ENCODE measurements at places on chromosomes 1 and 21.

DNA sequence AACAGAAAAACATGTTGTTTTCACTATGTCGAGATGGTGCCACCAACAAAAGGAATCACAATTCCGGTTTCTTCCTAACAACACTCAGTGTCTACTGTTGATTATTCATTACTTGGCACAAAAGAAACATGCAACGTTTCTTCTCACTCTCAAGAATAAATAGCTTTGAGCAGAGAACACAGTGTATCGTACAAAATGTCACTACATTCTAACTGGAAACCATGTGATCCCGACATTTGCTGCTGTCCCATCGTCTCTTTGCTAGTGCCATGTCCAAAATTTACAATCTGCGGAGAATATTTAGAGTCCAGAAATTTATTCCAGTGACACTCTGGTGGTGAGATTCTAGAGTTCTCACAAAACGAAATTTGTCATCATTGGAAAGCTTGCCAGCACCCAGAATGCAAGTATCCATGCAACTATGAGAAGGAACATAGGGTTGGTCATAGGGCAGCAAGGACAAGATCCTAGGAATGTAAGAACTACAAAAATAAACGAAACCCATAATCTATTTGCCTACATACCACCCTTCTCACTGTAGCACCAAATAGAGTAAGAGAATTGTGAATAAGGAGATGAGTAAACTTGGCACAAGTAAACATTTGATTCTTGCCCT, 505.1 kb downstream of the LTN1 start:
- DNase-seq = no peak

- no peak for DNase-seq
These were observed 7.2 kb upstream of the GUCA2A start for GRCh38 chr1:42171679-42172266.

GRCh38 chr21:45281411-45282282, 6.0 kb downstream of the POFUT2 start:
- peak; percentile 56 for DNase-seq

GRCh38 chr1:111099289-111099688, 40.6 kb downstream of the DRAM2 start:
- no peak for DNase-seq

GRCh38 chr1:32485554-32486255, 20.8 kb downstream of the ZBTB8B start:
- peak; percentile 35 for DNase-seq

DNA sequence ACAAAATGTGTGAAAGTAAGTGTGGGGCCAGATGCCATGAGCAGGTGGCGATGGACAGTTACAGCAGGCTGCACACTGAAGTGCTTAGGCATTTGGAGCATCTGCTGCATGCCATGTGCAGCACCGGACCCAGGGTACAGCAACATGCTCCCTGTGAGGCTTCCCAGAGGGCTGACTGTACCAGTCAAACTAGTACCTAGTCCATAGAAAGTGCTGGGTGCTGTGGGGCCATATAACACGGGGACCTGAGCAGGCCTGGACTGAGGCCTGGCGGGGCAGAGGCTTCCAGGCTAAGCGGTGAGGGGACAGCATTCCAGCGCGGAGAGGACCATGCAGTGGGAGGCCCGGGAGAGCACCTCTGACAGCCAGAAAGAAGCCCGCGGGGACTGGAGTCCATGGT, 29.9 kb upstream of the PKP1 start:
- no peak for DNase-seq

DNA sequence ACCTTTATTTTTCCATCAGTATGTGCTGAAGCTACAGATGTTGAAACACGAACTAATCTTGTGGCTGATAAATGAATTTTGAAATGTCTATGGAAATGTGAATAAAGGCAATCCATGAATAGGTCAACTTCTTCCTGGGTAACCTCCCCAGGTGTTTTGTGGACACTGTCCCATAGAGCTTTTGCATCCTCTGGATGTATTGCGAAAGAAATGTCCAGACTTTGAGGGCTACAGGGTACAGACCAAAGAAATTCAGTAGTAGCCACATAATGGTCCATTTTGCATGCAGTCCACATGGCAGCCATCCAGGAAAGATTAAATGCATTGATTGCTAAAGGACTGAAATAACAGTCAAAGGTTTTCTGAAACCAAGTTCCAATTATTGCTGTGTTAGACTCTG, 21.5 kb upstream of the DARS2 start:
- DNase-seq = no peak

GRCh38 chr1:156438278-156438987, 62.1 kb downstream of the MEF2D start:
- no peak for DNase-seq

- no peak for DNase-seq
These were observed 16.2 kb upstream of the ACTN2 start for GRCh38 chr1:236670060-236670459.

DNA sequence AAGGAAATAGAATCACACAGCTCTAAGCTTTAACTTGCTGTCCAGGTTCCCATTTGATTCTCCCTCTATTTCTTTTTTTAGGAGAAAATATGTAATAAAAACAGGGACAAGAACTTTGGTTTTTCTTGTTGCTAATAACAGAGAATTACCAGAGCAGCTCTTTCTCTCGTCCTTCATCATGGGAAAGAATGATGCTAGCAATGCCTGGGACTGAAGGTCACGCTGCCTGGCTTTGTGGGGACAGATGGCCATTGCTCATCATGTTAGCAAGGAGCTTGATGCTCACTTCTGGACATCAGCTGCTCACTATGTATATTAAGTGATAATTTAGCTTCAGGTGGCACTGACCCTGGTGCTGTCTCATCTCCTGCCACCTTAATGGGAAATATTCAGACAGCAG, 77.3 kb upstream of the AKT3 start:
- no peak for DNase-seq

- no peak for DNase-seq
These were observed 414.0 kb downstream of the PRDM2 start for GRCh38 chr1:14113841-14114567.

- no peak for DNase-seq
These were observed 111.4 kb upstream of the VANGL1 start for GRCh38 chr1:115530407-115530806.

GRCh38 chr1:42979896-42980800, 21.5 kb upstream of the SLC2A1 start:
- DNase-seq = no peak

GRCh38 chr1:241606544-241606943, 33.6 kb downstream of the CHML start:
- no peak for DNase-seq

GRCh38 chr1:168112673-168113305, 23.9 kb downstream of the GPR161 start:
- DNase-seq = peak; percentile 74

DNA sequence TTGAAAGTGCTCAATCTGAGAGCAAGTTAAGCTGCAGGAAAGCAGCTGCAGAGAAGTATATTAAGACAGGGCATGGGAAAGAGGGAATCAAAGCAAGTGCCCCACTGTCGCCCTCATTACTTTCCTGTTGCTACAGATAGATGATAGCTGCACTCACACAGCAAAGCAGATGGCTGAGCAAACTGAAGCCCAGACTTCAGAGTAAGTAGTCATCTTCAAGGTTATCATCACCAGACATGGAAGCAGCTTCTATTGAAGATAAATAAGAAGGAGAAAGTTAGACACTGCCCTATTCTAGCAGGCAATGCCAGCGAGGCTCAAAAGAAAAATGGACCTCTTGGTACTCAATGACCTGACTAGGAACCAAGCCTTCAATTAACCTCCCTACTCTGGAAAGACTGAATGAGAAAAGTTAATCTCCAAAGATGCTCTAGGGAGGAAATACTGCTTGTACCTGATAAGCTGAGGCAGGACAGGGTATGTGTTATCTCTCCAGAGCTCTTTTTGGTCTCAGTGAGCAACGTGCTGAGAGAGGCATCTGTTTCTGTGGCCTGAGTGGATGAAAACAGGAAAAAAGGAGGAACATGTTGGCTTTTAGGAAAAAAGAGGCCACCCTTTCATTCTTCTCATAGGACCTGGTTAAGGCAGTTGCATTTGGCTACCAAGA, 11.1 kb upstream of the MRPL9 start:
- no peak for DNase-seq

DNA sequence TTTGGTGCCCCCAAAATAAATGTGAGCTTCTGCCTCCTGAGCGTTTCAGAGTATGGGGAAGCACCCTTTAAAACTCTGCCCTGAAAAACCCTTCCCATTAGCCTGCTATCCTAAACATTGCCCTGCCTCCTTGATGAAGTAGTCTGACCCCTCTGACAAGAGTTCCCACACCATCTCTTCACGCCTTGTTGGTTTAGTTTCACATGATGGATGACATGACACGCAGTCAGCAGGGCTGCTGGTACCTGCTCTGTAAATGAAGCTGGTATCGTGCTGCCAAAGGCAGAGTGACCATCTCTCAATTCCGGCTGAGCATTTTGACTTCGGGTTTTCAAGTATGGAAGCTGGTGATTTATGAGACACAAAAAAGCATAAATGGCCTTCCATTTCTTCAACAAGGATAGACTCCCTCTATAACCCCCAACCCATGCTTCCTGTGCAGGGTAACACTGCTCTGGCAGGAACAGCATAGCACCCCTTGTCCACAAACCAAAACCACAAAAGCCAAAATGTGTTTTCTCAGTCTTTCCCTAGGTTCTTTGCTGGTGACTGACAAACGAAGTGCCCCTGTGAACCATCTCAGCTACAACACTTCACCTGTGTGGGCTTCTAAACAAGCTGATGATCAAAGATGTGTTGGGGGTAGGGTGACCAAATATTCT, 444.6 kb downstream of the NUF2 start:
- DNase-seq = no peak

- DNase-seq = no peak
These were observed 154.2 kb upstream of the L1TD1 start for GRCh38 chr1:62040450-62040849.

DNA sequence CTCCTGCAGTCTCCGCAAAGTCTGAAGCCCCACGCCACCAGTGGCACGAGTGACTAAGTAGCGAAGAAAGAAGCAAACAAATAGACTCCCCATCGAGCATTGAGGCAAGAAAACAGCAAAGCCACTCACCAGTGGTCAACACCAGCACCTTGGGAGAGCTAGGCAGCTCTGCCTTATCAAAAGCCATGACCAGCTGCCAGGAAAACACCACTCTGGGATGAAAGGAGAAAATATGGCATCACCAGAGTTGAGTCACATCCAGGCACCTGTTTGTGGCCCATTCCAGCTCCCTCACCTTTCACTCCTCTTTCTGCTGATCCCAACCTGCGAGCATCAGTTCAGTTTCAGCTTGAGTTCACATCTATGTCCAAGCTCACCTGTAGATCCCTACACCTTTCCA, 17.2 kb downstream of the PDZK1 start:
- DNase-seq = no peak

GRCh38 chr1:205217418-205217817, 5.9 kb upstream of the DSTYK start:
- DNase-seq = no peak

DNA sequence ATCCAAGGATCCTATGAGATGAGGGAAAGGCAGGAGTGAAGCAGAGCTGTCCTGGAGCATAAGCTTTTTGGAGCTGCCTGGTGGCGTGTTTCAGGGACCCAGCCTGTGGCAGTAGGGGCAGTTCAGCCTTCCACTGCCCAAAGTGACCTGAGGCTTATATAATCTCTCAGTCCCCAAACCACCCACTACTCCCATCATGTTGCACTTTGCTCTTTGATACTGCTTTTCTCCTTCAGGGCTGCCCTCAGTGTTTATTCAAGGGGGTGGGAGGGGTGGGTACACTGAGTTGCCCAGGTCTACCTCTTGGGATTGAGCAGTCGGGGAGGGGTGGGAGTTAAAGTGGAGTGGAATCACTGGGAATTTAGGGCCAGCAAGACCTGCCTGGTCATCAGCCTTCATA, 9.3 kb downstream of the HCN3 start:
- DNase-seq = no peak

DNA sequence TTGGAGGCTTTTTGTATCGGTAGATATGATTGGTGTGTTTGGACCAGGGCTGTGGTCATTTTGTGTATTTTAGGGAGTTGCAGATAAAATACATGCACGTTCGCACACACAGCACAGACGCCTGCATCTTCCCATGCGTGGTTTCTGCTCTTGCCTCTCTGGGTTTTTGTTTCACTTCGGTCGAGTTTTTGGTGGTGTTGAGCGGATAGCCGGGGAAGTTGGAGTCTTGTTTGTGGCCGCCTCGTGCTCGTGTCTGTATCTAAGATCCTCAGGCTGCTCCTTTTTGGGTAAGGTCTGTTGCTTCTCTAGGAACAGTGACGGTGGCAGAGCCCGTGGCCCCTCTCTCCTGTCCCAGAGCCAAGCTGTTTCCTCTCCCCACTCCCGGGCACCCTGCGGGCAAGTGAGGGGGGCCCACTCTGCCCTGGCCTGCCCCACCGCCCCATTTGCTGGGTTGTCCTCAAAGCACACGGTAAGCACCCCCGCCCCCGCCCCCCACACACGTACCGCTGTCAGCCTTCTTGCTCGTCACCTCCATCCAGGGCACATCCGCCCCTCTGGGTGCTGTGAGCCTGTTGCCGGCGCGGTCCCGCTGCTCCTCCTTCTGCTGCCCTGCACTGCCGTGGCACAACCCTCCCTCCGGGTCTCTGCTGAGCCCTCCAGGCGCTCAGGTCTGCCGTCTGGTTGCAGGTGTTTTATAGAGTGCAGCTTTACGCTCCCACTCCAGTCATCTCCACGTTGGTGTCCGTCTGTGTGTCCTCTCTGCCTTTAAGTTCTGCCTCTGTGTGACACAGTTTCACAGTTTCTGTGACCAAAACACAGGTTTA, 51.9 kb downstream of the AGPAT3 start:
- DNase-seq = no peak

GRCh38 chr1:29504196-29504595, 267.9 kb downstream of the PTPRU start:
- peak; percentile 57 for DNase-seq

GRCh38 chr1:54892586-54892985, 5.6 kb upstream of the DHCR24 start:
- no peak for DNase-seq

DNA sequence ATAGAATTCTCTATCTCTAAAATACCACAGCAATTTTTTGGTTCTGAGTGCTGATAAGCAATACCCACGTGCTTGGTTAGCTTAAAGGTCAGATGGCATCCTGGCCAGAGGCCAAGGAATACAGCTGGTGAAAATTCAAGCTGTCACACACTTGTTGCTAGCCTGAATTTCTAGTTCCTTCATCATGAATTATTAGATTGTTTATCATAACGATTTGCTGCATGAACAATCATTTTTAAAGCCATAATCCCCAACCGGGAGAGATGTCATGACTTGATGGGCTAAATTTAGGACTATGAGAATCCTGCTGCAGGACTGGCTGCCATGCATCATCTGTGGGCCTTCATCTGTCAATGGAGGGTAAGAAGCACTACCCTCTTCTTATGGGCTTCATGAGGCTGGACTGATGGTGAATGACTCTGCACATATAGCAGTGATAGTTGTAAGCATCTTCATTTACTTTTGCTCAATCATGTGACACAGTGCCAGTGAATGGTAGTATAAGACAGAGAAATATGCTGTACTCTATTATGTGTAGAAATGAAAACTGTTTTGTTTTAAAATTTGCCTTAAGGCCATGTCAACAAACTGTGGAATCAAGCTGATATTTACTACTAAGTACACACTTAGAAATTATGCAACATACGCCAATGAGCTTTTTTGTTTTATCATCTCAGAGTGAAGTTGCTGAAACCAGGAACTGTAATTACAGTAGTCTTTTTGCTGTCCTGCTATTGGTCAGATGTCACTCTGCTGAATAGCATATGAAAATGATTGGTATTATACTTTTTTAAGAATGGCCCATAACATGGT, 80.5 kb upstream of the RALGPS2 start:
- no peak for DNase-seq

All from ascending aorta (tissue), 2 donors.